Upper lobe of right lung (tissue), 1 donor: ENCODE measurements at places on chromosomes 1 and 21.
A peak's percentile ranks its signal among the peaks of the same experiment; 100 is the strongest.

DNA sequence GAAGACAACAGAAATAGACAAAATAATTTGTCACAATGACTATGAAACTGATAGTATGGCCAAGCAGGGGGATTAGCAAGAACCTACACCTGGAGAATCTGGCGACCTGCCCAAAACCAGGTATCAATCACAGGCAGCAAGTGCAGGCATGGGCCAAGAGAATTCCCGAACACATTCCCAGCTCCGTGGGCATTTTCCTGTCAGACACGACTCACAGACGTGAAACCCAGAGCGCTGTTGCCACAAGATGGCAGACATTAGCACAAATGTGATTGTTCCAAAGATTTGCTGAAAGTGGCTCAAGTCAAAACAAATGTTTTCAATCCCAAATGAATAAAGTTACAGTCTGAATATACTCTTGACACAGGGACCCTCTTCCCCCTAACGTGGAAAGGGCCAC lies 36.8 kb downstream of the HLCS start:
- DNase-seq, result no peak

DNA sequence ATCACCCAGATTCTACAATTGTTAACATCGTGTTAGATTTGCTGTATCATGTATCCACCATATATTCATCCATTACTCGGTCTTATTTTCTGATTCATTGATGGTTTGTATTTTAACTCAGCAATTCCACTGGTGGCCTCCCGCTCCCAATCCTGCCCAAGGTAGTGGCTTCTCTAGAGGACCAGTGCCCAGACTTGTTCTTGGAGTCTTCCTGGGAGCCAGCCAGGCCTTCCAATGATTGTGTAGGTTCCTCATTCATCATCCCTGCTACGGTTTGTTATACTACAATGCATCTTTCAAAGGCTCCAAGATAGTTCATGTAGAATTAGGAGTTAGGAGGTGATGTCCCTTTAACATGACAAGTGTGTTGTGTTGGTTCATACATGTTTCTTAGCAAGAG lies 451.1 kb downstream of the SETD4 start:
- no peak for DNase-seq

GRCh38 chr1:221991221-221991620 lies 249.3 kb upstream of the DUSP10 start:
- no peak for DNase-seq

- DNase-seq, result no peak
Measured at GRCh38 chr1:77056525-77056924, 162.7 kb downstream of the PIGK start.

- DNase-seq, result peak; percentile 80
Measured at GRCh38 chr1:160400223-160400645, at the start of gene VANGL2. TSS of gene VANGL2 (plus strand) at chr1:160400564. CDS start at chr1:160415838, 15,274 bp downstream.

- no peak for DNase-seq
Measured at GRCh38 chr21:42319851-42320572, 4.8 kb upstream of the TFF3 start.
